ENCODE measurements at places on chromosomes 1 and 21.

DNA sequence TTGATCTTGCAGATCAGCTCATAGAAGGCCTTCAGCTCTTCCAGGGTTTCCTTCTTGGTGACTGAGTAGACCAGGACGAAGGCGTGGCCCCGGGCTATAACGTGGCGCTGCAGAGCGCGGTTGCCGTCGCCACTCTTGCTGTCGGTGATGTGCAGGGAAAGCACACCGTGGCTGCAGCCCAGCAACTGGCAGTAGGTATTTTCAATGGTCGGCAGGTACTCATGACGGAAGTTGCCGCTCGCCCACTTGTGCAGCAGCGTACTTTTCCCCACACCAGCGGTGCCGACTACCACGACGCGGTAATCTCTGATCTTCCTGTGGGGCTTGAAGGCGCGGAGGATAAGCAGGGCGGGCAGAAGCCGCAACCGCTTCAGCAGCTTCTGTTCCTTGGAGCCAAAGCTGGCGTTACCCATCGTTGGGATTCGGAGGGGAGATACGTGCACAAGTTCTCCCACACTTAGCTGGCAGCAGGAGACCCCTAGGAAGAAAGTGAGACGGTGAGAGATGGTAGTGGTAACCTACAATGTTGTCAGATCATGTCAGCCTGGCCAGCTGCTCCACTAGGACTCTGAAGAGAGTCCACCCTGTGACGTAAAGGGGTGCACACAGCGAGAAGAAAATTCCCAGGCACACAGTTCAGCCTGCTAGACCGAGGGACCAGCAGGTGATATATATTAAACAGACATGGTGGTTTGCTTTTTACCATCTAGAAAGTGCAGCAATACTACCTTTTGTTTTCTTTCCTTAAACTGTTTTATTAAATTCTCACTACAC, 3.4 kb downstream of the DIRAS3 start:
- DNase-seq: no peak

GRCh38 chr1:154609398-154610380, 1.7 kb upstream of the ADAR start:
- DNase-seq: no peak

- DNase-seq: no peak
Measured at GRCh38 chr1:228990906-228991569, 255.8 kb downstream of the RHOU start.

DNA sequence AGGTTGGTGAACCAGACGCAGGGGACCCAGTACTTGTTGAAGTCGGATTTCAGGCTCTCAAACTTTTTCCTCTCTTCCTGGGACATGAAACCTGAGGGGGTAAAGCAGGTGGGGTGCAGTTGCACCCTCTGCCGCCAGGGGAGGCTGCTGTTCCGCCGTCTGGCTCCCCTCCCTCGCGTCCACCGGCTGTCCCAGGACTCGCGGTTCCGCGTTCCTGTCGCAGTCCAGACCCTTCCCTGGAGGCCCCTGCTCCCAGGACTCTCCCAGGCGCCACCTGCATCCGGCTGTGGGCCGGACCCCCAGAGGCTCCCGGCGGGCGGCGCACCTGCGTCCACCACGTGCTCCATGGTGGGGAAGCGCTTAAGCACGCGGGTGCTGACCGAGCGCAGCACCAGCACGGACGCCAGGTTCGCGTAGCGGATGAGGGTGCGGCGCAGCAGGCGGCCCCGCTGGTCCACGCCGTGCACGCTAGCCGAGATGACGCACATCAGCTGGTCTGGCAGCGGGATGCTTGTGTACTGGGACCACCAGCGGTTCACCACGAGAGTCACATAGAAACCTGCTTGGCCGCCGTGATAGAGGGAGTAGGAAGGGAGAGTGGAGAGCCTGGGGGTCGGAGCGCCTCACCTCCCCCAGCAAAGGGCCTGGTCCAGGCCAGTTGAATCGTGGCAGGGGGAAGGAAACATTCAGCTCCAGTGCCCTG, 1.7 kb downstream of the BEST4 start:
- DNase-seq: peak; percentile 83

DNA sequence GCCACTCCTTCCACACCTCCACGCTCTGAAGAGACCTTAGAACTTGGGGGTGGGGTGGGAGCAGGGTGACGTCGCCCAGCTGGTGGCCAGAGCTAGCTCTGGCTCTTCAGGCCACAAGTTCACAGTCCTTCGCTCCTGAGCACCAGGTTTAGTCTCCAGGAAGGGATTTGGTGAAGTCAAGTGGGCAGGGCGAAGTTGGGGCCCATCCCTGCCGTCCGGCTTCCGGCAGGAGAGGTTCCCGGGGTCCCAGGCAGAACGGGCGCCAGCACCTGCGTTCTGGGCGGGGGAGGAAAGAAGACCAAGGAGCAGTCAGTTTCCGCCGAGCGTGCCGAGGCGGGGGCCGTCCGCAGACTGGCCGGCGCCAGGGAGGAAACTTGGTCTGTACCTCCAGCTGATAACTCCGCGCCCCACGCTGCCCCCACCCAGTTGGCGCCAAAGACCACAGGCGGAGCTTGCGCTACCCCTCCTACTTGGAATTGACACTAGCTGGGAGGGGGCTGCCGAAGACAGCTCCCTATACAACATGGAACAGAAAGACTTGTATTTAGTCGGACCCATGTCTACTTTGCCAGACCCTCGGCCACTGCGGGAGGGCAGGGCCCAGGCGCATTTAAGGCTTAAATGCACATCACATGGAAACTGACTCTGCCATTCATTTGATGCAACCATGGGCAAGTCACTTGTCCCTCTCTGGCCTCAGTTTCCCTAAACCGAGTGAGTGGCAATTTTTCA, 995 bp downstream of the ID3 start:
- peak; percentile 87 for DNase-seq

GRCh38 chr1:218636548-218636947, 291.4 kb downstream of the TGFB2 start:
- DNase-seq: no peak

DNA sequence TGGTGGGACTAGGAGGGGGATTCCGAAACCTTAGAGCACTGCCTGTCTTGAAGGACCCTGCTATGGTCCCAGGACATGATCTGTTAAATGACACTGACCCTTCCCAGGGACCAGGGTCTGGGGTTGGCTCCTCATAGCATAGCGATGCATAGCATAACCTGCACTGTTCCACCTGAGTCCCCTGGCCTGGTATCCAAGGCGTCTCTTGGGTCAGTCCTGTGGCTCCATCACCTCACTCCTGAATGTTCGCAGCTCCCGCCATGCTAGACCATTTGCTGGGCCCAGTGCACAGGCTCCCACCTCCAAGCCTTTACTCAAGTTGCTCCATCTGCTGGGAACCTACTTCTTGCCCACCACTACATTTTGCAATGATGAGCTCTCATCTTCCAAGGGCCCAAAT, 39.0 kb upstream of the MAGOH start:
- DNase-seq: no peak

- no peak for DNase-seq
Measured at GRCh38 chr1:16975838-16976237, 4.6 kb downstream of the MFAP2 start.

GRCh38 chr1:2591581-2592261, 5.1 kb downstream of the PRXL2B start:
- no peak for DNase-seq

DNA sequence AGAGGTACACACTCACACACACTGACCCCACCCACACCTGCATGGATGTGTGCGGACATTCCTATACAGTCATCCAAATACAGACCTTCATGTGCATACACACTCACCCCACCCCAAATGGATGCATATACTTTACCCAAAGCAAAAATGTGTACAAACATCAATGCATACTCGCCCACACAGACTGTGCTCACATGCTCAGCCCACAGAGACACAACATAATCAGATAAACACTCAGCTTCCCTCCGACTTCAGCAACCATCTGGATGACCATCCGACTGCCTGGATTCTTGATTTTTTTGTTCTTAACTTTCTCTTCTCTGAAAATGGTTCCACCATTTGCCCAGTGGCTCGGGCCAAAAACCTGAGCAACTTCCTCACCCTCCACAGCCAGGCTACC, 24.4 kb upstream of the GJB5 start:
- DNase-seq: no peak

- no peak for DNase-seq
Measured at GRCh38 chr1:113804421-113805255, 7.6 kb downstream of the RSBN1 start.

DNA sequence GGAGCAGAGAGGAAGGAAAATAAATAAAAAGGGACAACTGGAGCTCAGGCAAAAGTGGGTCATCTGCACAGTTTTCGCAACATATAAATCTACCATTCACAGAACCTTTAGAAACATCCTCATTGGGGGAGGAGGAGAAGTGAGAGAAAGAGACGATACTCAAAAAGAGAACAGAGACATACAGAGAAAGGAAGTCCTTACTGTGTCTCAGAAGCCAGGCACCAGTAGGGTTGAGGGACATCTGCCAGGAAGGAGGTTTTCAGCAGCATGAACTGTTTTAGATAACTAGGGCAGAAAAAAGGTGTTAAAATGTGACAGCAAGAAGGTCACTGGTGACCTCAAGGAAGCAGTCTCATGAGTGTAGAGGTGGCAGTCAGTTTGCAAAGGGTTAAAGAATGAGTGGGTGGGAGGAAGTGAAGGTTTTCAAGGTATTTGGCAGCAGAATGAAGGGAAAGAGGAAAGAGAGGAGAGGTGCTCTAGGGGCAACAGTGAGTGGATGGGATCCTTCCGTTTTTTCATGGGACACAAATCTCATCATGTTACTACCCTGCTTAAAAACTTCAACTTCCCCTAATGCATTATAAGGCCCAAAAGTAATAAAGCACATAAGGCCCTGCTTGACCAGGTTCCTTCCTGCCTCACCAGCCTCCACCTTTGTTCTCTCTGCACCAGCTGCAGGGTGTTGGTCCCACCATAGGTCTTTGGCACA, 9.5 kb downstream of the JAK1 start:
- DNase-seq: no peak

GRCh38 chr1:67791261-67791660, 42.0 kb downstream of the GNG12 start:
- DNase-seq: no peak

- no peak for DNase-seq
Measured at GRCh38 chr1:209607102-209607794, 23.7 kb downstream of the CAMK1G start.

- DNase-seq: no peak
Measured at GRCh38 chr1:58837886-58838285, 54.0 kb upstream of the JUN start.

DNA sequence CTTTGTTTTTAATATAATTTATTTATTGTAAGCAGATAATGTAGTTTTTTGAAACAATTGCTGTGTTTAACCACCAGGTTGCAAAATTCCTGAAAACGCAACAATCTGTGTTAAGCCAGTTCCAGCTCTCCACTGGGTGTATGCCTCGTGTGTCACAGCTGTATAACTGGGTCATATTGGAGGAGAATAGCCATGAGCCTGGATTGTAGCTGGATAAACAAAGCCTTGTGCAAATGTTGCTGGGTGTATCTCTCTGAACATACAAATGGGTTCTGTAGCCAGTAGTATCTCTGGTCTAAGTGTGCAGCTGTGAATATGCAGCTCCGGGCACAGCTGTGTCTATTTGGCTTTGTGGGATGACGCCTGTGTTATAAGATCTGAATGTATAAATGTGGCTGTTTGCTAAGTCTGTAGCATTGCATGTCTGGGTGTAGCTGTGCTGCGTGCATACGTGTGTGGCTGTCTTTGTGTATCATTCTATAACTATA, 2.8 kb downstream of the TCEA3 start:
- DNase-seq: no peak

- DNase-seq: no peak
Measured at GRCh38 chr1:209886219-209886536, 51.8 kb upstream of the SYT14 start.

DNA sequence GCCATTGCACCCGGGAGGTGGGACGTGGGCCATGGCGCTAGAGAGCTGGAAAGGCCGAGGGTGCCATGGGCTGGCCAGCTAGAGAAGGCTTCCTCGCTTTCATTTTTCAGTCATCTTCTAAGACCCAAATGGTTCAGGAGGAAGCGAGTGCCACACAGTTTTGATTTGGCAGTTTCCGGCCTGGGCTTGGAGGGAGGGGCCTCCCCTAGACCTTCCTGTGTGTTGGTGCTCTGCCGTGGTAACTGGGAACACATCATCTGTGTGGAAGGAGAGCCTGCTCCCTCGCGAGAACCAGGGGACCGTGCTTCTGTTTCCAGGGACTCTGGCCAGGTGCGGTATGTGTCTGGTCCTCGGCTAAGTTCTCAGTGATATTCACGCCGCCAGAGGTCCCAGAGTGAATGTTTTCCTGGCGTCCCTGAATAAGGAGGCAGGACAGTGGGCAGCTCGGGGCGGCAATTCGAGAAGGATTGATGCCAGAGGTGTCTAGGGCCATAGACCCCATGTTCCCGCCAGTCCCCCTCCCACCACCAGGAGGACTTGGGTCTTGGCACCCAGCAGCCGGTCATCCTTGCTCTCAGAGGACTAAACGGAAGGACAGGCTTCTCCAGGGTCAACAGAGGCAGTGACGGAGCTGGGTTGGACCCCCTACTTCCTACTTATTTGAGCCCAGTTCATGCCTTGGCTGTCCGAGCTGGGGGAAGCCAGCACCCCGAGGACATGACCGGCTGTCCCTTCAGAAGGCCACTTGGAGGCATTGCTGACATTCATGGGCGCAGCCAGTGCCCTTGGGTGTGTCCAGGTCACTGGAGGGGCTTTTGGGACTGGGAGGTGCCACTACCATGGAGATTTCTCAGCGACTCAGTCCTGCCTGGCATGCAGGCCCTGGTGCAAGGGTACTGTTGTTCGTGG, 2.7 kb upstream of the NPHP4 start:
- DNase-seq: no peak

DNA sequence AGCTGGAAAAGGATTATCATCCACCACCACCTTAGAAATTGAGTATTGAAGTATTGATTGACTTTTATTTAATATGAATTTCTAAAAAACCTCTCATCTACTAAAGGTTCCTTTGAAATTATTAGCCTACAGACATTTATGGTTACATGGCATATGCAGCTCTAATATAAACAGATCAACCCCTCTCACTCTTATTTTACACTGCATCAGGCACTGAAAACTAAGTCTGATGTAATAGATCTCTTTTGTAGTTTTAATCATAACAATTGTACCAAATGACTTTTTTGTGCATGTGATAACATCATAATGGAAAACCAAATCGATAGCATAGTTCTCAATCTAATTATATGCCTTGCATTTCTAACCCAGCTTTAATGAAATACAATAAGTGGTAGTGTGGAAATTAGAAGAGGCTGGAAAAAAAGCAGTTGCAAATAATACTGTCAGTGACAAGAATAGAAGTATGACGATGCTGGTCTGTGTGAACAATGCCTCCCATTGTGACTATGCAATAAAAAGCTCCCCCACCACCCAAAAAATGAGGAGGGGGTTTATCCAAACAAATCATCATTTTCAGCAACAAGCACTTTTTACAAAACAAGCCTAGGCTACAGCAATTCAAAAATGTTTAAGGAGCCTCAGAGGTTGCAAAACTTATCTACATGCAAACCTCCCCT, 426.5 kb upstream of the NFIA start:
- DNase-seq: no peak

Data from coronary artery (tissue), 2 donors.